ENCODE measurements at places on chromosomes 1 and 21. TPM values are rescaled to one million over a fixed set of nuclear protein-coding genes. Genes with fewer than 3 reads are reported as not detected.

The AK5 gene
- polyA plus RNA-seq: 4.0 TPM

The CENPF gene
- polyA plus RNA-seq: 74.9 TPM

- DNase-seq: no peak
Observed at GRCh38 chr1:8926707-8927694, 18.7 kb upstream of the CA6 start.

- no peak for DNase-seq
Observed at GRCh38 chr1:204257446-204257845, 43.7 kb upstream of the GOLT1A start.

GRCh38 chr1:74162333-74162732, 35.6 kb downstream of the LRRIQ3 start:
- DNase-seq: no peak

All from renal cortex interstitium (tissue), 15 donors.